GM20000 (cell line): ENCODE measurements at places on chromosomes 11 and 22.

DNA sequence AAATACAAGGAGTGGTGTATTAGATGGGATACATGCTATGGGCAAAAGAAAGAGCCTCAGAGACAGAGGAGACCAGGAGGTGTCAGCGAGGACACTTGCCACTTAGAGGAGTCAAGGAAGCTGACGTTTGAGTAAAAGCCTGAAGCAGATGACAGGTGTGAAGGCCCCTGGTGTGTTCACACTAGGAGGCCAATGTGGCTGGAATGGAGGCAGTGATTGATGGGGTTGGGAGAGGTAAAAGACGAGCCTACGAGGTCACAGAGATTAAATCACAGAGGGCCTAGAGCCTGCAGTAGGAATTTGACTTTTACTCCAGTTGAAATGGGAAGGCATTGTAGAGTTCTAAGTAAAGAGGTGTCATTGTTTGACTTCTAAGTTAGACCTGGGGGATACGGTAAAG is 12.0 kb upstream of the GDPD5 start:
- DNase-seq: no peak

- DNase-seq: no peak
Measured at GRCh38 chr22:46147471-46148267, 2.7 kb upstream of the PPARA start.

DNA sequence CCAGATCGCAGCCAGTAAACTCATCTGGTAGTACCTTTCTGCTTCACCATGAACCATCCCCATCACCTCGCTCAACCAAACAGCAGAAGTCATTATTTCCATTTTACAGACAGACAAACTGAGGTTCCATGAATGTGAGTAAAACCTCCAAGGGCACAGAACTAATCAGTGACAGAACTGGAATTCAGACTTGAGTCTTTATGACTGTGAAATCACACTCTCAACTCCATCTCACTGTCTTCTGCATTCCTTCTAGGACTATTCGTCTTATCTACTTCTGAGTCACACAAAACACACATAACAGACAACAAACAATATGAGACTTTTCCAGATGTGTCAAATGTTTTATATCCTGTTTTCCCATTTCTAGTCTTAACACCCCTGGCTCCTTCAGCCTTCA is 9.3 kb upstream of the NUP50 start:
- DNase-seq: no peak

- DNase-seq: no peak
Measured at GRCh38 chr11:34640050-34640923, 19.4 kb downstream of the EHF start.

DNA sequence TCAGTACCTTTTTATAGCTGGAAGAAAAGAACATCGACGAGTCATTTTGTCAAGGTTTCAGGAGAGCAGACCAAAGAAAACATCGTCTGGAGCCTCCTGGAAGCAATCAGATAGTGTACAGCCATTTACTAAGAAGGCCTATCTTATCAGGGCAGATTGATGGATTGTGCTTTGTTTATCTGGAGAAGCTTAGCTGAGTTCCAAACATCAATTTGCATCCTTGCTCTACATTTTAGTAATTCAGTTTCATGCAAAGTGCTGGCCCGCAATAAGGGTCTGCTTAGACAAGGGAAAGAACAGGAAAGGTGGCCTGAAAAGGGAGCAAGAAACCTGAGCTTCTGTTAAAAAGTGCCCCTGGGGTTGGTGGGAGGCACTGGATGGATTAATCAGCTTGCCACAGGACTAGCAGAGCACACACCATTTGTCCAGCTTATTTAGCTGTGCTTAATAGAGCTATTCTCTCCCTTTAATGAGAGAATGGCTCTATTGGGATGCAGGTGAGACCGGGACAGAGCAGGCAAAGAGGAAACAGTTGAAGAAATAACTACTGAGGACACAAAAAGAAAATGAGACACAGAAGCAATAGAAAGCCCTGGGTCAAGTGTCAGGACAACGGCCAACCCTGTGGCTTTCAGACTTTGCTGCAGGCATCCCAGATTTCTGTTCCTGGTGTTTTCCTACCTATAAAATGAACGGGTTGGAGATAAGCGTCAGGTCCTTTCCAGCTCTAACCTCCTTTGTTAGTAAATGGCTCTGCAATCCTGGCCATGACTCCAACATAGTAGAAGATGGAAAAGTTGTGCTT is 122.1 kb upstream of the TTC12 start:
- no peak for DNase-seq

DNA sequence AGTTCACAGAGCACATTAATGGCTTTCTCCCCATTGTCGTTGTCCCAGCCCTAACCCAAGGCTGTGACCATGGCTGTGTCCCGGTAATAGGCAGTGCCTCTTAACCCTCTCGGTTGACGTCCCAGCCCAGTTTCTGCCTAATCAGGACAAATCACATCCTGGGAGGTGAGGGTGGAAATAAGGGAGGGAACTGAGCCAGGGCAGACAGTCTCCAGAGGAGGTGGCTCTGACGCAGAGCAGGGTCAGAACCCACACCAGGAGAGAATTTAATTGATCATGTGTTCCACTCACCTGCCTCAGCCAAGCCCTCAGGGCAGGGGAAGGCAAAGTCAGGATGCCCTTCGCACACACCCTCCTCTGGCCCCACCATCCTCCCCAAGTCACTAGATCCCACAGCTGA is 17.0 kb downstream of the SLC43A1 start:
- no peak for DNase-seq

DNA sequence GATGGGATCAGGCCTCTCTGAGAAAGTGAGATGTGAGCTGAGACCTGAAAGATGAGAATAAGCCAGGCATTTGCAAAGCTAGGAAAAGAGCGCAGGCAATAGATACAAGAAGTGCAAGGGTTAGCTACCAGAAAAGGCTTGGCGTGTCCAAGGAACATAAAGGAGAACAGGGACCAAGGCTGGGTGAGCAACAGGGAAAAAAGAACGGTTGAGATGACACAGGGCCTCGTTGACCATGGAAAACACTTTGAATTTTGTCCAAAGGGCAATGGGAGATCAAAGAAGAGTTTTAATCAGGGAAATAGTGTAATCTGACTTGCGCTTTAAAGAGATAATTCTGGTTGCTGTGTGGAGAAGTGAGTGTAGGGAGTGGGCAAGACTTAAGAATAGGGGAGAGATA is 35.0 kb downstream of the RAB30 start:
- DNase-seq: no peak

GRCh38 chr11:1882265-1883238 is 9.1 kb downstream of the PRR33 start:
- peak; percentile 92 for DNase-seq

GRCh38 chr11:27209562-27210005 is 153.4 kb downstream of the CCDC34 start:
- DNase-seq: no peak

DNA sequence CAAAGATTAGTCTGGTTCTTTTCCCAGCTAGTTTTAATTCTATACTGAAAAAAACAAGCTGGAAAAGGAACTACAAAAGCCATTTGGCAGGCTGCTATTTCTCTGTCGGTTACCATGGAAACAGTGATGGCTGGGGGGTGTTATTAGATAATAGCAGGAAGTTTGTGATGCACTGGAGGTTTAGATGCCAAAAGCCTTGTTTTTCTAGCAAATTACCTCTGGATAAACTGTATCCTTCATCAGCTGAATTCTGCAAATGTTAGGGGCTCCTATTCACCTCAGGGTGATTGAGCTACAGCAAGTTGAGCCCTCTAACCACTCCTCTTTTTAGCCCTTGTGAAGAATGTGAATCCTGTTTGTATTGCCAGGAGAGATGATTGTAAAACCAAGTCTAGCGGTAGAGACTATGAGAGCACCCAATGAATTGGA is 25.2 kb downstream of the ALKBH3 start:
- no peak for DNase-seq

GRCh38 chr11:23284631-23285030 is 424.4 kb upstream of the CCDC179 start:
- no peak for DNase-seq

GRCh38 chr11:2590965-2591754 is 108.6 kb downstream of the KCNQ1OT1 start:
- peak; percentile 6 for DNase-seq

GRCh38 chr11:68177877-68178276 is 35.2 kb downstream of the KMT5B start:
- no peak for DNase-seq

- DNase-seq: no peak
Measured at GRCh38 chr22:40368836-40369235, 1.6 kb upstream of the SGSM3 start.

- peak; percentile 62 for DNase-seq
Measured at GRCh38 chr22:22710719-22711531, 66.5 kb downstream of the GGTLC2 start.

DNA sequence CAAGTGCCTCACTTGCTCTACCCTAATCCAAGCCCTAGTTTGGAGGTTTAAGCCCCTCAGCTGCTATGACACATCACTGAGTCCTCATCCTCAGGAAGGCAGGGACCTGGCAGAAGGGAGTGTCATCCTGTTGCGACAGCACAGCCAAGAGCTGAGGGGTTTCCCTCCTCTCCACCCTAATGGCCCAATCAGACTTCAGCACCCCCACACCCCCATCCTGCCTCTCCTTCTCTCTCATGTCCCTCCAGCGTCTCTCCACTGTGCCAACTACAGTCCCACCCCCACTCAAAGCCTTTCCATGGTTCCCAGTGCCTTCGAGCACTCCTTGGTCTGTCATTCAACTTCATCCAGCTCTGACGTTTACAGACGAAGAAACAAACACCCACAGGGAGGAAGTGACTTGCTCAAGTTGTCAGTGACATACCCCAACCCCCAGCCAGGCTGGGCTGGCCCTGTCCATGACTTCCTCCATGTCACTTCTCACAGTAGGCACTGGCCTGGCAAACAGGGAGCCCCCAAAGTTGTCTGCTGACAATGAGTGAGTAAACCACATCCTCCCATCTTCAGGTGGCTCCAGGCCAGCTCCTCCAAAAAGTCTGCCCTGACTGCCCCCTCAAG is 15.6 kb downstream of the ARAP1 start:
- DNase-seq: peak; percentile 53

- no peak for DNase-seq
Measured at GRCh38 chr22:46092670-46093410, 57.5 kb upstream of the PPARA start.

DNA sequence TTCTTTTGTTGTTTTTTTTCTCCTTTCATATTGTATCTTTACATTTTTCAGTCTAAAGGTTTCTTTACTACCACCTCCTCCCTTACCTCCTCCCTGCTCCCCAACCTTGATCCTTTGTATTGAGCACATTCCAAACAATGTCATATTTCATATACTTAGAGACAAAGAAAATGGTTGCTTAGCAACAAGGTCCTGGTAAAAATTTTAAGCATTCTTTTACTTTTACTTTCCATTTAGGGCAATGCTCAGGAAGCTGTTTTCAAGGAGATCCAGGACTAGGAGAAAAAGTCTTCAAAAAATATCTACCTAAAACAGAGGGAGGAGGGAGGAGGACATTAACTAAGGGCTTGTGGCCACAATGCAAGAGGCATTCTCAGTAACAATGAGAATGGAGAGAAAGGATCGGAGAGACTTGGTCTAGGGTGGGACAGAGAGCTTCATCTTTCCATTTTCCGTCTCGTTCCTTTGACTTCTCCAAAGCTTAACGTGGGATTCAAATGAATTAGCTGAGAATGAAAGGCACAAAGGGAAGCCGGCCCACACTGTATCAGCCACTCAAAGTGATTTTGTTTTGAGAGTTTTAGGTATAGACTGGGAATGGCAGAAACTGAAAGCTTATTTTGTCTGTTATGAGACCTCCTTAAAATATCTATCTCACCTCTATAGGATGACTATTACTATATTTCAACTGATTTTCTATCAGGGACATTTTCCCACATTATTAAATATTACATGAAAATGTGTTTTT is 455.7 kb downstream of the RAB38 start:
- no peak for DNase-seq

GRCh38 chr11:65431451-65432099 is 9.0 kb downstream of the NEAT1 start:
- no peak for DNase-seq

DNA sequence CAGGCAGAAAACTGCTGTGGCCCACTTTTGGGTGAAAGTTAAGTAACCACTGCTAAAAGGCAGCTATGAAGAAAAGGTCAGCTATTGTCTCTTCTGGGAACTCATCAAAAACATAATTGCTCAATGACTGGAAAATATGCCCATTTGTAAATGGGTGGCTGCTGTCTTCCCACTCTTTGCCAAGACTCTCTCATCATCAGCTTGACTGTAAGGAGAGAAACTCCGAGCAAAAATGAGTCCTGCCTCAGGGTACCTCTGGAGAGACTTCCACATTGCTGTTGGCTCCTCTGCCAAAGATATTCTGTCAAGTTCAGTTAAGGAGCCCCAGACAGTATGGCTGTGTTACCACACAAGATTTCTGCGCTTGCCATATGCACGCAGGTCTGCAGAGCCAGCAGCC is 138.7 kb downstream of the BBOX1 start:
- DNase-seq: no peak

- DNase-seq: no peak
Measured at GRCh38 chr11:71117311-71117710, 135.1 kb downstream of the SHANK2 start.

DNA sequence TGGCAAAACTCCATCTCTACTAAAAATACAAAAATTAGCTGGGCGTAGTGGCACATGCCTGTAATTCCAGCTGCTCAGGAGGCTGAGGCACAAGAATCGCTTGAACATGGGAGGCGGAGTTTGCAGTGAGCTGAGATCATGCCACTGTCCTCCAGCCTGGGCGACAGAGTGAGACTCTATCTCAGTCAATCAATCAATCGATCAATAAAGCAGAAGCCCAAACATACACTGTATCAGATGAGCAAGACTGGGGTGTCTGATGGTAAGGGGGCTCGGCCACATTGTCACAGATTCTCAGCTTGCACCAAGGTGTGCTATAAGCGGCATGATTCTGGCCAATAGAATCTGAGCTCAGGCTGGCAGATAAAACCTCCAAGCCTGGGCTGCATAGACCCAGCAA is 261.1 kb downstream of the BUD13 start:
- DNase-seq: no peak

GRCh38 chr11:94781837-94782236 is 13.7 kb downstream of the AMOTL1 start:
- DNase-seq: no peak

- DNase-seq: no peak
Measured at GRCh38 chr11:57490456-57491248, 24.9 kb downstream of the SLC43A1 start.

- no peak for DNase-seq
Measured at GRCh38 chr11:127193950-127194349, 193.4 kb upstream of the KIRREL3 start.

GRCh38 chr11:68714060-68714856 is 29.9 kb downstream of the GAL start:
- DNase-seq: no peak

DNA sequence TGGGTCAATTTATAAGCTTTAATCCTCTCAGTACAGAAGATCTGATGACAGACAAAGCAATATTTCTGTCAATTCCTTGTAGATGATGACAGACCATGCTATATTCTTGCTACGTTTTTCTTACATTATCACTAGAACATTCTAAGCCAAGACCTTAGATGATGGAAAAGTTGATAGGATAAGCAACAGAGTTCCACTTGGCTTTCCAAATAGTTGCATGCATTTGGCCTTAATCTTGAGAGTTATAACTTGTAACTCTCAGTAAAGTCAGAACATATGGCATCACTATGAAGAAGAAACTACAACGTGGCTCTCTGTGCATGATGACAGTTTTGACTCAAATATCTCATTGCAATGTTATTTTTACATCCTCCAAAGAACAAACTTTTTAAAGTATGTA is 544.3 kb upstream of the LRRC4C start:
- no peak for DNase-seq
